ENCODE measurements at places on chromosomes 6 and 20.

DNA sequence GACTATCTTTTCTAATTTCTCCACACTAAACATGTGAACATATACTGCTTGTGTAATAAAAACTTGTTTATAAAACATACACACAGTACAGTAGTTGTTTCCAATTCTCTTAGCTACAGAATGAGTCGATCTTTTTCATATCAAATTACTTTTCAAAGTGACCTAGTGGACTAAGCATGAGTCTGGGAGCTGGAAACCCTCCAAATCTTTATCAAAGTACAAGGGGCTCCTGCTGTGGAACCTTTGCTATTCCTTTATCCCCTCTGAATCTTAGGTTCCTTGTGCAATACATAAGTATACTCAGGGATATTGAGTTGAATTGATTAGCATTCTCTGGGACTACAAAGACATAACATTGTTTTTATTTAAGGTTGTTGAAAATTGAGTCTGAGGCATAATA lies 48.7 kb upstream of the TAB2 start:
- DNase-seq = no peak

DNA sequence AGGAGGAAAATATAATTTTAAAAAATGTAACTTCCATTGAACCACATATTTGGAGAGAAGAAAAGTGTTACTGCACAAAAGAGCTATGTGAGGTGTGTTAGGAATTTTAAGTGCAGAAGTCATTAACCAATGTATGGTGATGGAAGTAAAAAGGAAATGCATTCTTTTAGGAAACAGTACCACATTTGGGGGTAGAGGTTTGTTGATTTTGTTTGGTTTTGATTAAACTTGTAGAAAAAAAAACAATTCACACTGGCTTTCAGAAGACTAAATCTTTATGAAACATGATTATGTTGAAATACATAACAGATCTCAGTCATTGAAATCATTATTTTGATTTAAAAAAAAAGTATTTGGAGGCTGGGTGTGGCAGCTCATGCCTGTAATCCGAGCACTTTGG lies 1287.0 kb upstream of the GJE1 start:
- DNase-seq = no peak

DNA sequence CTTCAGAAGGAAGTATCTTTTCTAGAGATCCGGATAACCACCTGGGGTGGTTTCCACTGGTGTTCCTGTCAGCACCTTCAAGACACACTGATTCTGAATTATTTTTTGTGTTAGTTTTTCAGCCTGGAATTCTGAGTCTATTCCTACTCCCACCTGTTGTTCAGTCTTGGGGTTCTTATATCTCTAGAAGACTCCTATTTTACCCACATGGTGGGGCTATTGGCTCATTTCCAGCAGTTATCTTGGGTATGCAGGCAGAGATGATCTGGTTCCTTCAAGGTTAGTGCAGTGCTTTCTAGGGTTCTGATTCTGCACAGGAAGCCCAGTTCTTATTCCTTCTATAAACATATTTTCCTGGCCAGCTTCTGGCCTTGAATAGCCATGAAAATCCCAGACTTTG lies 175.6 kb upstream of the PDE7B start:
- no peak for DNase-seq

GRCh38 chr20:44073011-44073674 lies 113.8 kb downstream of the JPH2 start:
- DNase-seq = no peak

DNA sequence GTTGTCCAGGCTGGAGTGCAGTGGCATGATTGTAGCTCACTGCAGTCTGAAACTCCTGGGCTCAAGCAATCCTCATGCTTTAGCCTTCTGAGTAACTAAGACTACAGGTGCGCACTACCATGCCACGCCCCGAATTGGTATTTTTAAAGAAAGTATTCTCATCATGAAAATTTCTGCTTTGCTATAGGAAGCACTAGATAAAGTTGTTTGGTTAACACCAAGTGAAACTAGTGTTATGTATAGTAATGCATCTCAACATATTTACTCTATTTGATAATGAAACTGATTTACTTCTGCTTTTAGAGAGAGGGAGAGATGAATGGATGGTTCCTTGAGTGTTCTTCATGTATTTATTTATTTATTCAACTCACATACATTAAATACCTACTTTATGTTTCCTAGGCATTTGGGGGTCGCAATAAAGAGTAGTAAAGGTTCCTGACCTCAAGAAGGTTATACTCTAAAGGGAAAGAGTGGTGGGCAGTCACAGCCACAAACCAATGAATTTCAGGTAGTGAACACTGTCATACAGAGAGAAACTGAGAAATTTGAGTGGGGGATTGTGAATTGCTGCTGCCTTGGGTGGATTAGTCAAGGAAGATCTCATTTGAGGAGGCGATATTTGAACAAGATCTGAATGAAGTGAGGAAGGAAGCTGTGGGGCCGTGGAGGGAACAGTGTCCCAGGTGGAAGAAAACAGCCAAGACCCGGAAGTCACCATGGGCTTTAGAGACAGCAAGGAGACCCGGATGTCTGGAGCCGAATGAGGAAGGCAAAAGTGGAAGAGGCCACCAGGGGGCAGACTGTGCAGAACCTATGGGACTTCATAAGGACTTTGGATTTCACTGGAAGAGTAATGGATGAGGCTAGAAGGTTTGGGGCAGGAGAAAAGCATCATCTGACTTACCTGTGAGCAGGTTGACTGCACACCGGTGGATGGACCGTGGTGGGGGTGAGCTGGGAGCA lies 185.6 kb downstream of the TSHZ2 start:
- DNase-seq = peak; percentile 73

GRCh38 chr6:494394-494793 lies 102.8 kb downstream of the IRF4 start:
- DNase-seq = peak; percentile 75

- no peak for DNase-seq
These were observed 69.8 kb upstream of the SNX9 start for GRCh38 chr6:157753291-157753690.

GRCh38 chr20:37513779-37514359 lies 7.2 kb upstream of the NNAT start:
- DNase-seq = peak; percentile 17

DNA sequence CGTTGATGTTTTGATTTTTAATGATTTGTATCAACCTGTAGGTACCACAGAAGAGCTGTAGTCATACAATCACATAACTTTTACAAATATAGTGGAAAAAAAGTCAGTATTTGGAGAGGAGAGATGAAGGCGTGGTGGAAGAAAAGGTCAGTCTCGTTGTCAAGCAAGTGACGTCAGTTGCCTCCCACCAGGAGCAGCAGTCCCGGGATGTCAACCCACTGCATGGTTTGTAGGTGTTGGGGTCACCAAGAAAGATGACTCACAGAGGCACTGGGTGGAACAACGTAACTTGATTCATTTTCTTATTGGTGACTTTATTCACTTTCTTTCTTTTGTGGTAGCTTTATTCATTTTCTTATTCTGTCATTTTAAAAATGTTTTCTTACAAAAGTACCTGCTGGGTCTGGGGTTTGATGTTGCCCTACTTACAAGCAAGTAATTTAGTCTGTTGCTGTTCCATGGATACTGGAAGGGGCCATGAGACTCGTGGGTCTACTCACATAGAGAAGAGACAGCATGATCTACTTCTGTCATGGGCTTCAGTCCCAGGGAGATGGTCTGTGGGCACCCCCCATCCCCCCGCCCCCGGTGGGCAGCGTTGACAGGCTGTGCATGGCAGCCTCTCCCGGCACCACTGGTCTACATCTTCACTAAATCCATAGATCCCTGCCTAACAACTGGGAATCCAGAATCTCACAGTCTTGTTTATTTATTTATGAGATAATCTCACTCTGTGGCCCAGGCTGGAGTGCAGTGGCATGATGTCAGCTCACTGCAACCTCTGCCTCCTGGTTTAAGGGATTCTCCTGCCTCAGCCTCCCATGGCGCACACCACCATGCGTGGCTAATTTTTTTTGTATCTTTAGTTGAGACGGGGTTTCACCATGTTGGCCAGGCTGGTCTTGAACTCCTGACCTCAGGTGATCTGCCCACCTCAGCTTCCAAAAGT lies 36.4 kb upstream of the SYNJ2 start:
- peak; percentile 70 for DNase-seq

GRCh38 chr6:157096105-157096504 lies 227.2 kb downstream of the TMEM242 start:
- DNase-seq = no peak

GRCh38 chr20:38907918-38908677 lies 18.1 kb upstream of the FAM83D start:
- DNase-seq = no peak

- DNase-seq = no peak
These were observed 100.4 kb upstream of the TCF21 start for GRCh38 chr6:133788556-133788955.

GRCh38 chr20:58811334-58811733 lies 39.4 kb downstream of the GNAS-AS1 start:
- no peak for DNase-seq

GRCh38 chr20:21046413-21047070 lies 59.6 kb downstream of the LINC00237 start:
- DNase-seq = no peak

DNA sequence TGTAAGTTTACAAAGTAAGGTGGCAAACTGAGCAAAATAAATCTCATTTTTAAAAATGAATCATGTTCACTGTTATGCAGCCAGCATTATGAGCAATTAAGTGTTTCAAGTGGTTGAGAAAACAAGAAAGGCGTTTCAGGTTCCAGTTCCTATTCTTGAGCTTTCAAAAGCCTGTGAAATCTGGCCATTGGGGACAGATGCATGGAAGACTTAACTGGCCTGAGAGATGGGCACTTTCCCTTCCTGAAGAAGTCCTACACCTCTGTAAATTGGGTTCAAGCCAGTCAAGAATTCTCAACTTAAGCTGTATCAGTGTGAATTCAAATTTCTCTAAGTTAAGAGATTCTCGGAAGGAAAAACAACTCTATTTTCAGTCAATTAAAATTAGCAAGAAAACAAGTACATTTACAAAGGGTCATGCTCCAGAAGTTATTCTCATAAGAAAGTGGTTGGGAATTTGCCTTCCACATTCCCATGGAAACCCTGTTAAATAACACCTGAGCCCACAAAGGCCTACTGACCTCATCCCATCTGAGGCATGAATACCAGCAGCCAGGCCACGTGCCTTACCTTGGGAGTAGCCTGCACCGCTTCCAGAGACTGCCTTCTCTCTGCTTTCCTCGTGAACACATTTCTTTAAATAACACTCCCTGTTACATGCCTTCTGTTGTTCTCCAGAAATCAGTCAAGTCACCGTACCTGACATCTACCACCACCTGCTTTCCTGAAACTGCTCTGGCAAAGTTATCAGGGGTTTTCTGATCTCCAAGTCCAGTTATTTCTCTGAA lies 19.4 kb downstream of the MAP3K5 start:
- no peak for DNase-seq
